ENCODE measurements at places on chromosomes 1 and 21. TPM values are rescaled to one million over a fixed set of nuclear protein-coding genes. Genes with fewer than 3 reads are reported as not detected.

Gene FCRL5
- total RNA-seq: 0.12 TPM

Gene MROH7
- total RNA-seq: 2.2 TPM

GRCh38 chr1:220028346-220028895 is 17.9 kb downstream of the EPRS1 start:
- no peak for DNase-seq

Gene MEX3A
- total RNA-seq: 0.69 TPM

- DNase-seq: no peak
These were observed 38.1 kb downstream of the RCSD1 start for GRCh38 chr1:167668108-167668507.

DNA sequence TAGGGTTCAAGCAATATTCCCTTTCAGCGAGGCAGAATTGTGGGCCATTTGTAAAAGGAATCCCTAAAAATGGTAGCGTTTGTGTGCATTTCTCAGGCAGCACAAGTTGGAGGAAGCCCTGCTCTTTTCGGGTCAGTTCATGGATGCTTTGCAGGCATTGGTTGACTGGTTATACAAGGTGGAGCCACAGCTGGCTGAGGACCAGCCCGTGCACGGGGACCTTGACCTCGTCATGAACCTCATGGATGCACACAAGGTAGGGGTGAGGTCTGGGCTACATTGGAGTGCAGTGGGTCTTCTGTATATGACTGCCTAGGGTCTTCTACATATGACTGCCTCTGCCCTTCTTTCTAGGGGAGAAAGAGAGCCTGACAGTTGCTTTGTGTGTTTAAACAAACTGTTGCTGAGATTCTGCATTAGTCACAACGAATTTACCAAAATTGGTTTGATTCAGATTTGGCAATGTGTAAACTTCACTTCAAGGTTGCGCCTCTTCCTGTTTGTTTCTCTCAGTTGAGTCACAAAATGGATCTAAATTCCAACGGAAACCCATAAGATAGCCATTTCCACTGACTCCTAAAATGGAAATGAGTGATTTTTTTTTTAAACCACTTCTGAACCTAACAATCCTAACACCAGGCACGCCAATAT is 40.4 kb upstream of the BMP8A start:
- no peak for DNase-seq

- DNase-seq: peak; percentile 50
These were observed 11.7 kb downstream of the NR5A2 start for GRCh38 chr1:200038981-200039848.

- DNase-seq: no peak
These were observed 54.7 kb upstream of the MAN1A2 start for GRCh38 chr1:117312453-117313138.

DNA sequence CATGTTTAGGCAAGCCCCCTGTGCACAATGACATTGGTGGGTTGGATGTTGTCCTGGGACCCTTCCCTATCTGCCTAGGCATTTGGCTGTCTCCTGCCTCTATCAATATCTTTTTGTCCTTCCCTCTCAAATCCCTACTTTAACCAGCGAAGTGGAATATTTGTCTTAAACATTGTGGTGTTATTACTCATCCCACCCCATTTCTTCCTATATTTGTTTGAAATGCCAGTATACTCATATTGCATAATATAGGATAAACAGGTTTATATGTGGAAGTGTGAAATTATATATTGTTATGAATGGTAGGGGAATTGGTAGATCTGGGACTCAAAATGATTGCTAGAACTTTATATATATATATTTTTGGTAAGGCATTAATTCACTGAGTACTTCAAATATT is 80.0 kb downstream of the ADGRL2 start:
- DNase-seq: no peak

DNA sequence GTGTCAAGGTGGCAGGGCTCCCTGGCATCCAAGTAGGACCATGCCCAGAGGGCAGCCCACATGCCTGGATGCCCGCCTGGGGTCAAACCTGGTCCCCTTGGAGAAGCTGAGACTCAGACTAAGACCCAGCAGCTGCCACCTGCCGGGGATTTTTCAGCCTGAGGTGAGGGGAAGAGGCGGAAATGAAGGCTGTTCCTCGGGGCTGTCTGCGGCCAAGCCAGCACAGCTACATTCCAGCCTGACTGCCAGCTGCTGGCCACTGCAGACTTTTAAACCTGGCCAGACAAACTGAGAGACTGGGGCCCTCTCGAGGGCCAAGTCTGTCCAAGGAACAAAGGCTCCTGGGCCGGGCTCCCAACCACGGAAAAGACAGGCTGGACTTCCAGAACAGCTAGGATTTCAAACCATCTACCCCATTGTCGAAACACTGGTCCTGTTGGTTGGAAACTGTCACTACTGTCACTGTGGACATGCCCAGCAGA is 21.9 kb upstream of the PLEKHG5 start:
- no peak for DNase-seq

Gene FCRL6
- 0.37 TPM for total RNA-seq

Gene KRTAP11-1
- not detected for total RNA-seq

DNA sequence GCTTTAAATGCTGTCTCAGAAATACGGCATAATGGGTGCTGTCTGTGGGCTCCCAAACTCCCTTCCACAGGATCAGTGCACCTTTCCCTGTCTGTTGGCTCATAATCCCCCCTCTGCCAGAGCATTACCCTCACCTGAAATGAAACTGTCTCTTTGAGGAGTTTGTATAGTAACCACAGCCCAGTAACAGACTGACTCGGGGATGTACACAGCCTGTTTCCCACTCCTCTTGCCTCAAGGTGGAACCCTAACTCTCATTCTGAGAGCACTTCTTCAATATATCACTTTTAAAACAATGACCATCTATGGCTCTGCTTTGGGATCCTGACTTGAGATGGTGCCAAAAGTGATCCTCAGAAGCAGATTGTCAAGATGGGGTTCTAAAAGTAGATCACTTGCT is 332.5 kb downstream of the AMY1C start:
- no peak for DNase-seq

Gene LORICRIN
- total RNA-seq: not detected

DNA sequence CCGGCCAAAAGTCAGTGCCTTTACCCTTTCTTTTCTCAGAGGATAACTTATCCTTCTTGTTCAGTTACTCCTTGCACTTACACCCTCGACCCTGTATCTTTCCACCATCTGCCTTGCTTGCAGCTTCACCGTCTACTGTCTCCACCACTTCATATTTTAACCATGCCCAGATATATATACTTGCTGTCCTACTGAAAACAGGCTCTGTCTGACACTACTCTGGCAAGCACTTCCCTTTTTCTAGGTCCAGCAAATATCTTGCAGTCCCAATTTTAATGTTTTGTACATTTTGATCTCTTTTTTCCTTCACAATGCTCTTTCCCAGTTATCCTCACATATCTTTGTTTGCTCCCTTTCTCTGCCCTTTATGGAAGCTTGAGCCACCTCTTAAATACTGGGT is 308.6 kb downstream of the TPR start:
- no peak for DNase-seq

- no peak for DNase-seq
These were observed 26.2 kb downstream of the ARHGEF10L start for GRCh38 chr1:17565461-17566252.

Gene INAVA
- 8.4 TPM for total RNA-seq

GRCh38 chr1:241423541-241424479 is 66.8 kb upstream of the RGS7 start:
- peak; percentile 79 for DNase-seq

DNA sequence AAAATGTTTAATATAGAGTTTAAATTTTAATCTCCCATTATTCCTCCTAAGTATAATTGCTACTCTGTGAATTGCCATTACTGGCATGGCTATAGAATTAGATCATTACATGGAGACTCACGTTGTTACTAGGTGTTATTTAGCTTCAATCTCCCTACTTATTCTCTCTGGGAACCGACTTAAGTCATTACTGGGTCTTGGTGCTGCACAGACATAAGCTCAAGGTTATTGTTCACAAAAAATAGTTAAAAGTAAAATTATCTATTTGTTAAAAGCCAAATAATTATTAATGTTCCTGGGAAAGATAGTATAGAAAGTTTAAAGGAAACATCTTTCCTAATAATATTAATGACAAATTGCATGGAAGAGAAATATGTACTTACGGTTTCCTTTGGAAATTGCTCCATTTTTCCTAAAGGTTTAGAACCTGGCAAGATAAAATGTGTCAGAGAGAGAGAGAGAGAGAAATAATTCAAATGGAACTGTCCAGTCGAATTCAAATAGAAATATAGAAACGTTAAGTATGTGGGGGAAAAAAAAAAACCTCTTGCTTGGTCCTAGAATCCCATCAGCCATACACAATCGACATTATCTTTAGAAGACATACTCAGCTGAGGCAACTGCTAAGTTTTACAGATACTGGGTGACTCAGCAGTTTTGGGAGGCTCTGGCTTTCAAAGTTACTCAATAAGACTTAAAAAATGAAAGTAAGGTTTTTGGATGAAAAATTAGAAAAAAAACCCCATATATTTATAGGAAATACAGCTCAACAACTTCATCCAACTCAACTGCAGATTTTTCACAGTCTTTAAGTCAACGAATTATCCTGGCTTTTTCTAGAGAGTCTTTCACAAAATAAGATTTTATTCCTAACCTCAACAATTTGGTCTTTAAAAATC is at the start of gene SPTA1:
SPTA1 (minus strand) TSS at position 605 of the 899 bp plus-strand sequence; CDS start at position 407, 198 bp downstream.
- no peak for DNase-seq

- peak; percentile 1 for DNase-seq
These were observed 367.6 kb upstream of the VAMP3 start for GRCh38 chr1:7403265-7404045.

DNA sequence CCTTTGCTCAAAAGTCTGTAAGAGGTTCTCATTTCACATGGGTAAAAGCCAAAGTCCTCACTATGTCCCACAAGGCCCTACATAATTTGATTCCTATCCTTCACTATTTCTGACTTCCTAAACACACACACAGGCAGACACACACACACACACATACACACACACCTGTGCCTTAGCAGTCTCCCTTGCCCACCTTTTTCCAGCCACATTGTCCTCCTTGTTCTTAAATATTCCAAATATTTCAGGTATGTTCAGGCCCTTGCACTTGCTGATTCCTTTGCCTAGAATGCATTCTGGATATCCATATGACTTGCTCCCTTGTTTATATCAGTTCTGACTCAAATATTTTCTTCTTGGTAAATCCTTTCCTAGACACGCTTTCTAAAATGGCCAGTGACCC is 54.6 kb downstream of the NTNG1 start:
- no peak for DNase-seq

Gene G0S2
- total RNA-seq: 8.3 TPM

Gene MMEL1
- 2.7 TPM for total RNA-seq

- no peak for DNase-seq
These were observed 38.9 kb downstream of the LMX1A start for GRCh38 chr1:165317612-165318011.

Gene TRAPPC3
- 28.8 TPM for total RNA-seq

DNA sequence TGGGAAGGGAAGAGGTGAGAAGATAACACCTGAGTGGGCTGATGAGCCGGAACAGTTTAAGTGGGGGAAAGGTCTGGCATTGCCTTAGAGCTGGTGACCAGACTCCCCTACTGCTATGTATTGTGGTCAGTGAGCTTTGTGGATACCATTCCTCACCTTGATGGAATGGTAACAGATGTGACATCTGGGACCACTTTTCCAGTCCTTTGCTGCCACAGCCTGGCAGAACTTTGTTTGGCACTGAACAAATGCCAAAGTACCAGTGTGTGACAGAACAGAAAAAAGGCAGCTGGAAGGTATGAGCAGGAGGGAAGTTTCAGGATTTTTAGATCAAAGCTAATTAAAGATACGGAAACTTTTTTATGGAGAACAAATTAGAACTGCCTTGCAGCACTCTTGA is 6.2 kb downstream of the MED8 start:
- DNase-seq: no peak

DNA sequence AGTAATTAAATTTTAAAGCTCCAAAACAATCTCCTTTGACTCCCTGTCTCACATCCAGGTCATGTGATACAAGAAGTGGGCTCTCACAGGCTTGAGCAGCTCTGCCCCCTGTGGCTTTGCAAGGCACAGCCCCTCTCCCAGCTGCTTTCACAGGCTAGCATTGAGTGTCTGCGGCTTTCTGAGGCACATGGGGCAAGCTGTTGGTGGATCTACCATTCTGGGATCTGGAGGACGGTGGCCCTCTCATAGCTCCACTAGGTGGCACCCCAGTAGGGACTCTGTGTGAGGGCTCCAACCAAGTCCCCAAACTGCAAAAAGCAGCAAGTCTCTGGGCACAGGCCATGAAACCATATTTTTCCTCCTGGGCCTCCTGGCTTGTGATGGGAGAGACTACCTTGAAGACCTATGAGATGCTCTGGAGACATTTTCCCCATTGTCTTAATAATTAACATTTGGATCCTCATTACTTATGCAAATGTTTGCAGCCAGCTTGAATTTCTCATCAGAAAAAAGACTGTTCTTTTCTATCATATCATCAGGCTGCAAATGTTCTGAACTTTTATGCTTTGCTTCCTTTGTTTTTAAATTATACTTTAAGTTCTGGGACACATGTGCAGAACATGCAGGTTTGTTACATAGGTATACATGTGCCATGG is 554.1 kb upstream of the OLFM3 start:
- no peak for DNase-seq

GRCh38 chr1:221939607-221940006 is 197.7 kb upstream of the DUSP10 start:
- no peak for DNase-seq

DNA sequence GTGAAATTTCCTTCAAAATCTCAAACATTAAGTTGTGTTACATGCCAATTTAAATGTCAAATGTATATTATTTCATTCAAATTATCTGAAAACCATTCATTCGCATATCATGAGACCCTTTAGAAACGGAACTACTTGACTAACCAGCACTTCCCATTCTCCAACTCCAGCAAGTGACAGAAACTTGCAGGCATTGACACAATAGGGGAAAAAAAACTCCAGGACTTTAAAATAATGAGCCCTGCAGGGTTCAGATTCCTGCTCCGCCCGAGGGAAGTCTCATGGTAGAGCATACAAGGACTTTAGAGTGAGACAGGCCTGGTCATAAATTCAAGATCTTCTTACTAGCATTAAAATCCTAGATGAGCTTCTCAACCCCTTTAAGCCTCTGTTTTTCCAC is 138.9 kb downstream of the NR5A2 start:
- DNase-seq: no peak

Gene AQP10
- total RNA-seq: not detected

DNA sequence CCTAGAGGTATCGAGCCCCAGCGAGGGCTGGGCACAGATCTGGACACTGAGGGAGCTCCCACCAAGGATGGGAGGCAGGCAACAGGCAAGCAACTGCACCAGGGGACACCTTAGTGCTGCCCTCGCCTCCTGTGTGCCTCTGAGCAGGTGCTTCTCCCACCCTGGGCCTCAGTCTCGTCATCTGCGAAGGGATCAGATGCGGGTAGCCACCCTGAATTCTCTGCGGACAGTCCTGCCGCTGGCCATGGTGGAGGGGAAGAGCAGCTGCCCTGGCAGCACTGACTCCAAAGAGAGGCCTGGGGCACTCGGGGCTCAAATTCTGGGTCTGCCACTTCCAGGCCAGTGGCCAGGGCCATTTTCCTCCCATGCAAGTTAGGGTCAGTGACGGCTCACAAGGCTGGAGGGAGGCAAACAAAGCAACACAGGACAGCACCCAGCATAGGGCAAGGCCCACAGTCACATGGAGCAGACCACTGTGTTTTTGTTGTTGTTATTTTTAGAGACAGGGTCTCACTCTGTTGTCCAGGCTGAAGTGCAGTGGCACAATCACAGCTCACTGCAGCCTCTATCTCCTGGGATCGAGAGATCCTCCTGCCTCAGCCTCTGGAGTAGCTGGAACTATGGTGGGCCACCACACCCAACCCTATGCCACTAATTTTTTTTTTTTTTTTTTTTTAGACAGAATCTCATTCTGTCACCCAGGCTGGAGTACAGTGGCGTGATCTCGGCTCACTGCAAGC is 7.1 kb upstream of the SDC3 start:
- DNase-seq: no peak

Data from pancreas (tissue), 10 donors.